ENCODE measurements at places on chromosomes 7 and 10.

GRCh38 chr10:74055383-74056049 is 57.6 kb downstream of the VCL start:
- DNase-seq, result no peak

DNA sequence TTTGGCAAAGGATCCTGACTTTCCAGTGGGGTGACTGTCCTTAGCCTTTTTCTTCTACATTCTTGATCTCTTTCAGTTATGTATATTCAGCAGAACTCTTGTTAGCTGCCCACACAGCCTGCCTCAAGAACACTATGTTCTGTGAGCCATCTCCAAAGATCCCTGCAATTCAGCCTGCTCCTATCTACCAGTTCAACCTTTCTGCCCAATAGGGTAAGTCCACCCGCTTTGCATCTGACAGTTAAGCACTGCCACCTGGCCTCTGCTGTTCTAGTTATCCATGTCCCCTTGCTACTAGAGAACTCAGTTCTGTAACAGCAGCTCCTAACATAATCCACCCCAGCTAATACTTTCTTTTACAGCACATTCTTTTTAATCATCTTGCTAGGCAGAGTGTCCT is 13.5 kb downstream of the OR9A2 start:
- no peak for DNase-seq

GRCh38 chr7:159192013-159192412 is 47.3 kb upstream of the VIPR2 start:
- DNase-seq, result no peak

DNA sequence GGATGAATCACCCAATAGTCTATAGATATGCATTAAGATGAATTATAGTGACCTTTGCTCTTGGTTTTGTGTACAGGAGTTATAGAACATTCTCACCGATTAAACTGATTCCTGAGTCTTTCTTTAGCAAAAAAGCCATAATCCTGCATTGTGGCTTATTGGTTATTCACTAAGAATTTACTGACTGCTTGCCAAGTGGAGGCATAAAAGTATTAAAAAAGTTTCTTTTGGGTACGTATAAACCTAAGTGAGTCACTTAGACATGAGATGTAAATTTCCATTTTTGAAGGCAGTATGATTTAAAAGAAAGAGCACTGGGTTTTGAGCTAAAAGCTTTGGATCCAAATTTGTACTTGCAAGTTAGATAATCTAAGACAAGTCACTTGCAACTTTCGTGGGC is 100.7 kb downstream of the CDK6 start:
- DNase-seq, result no peak

DNA sequence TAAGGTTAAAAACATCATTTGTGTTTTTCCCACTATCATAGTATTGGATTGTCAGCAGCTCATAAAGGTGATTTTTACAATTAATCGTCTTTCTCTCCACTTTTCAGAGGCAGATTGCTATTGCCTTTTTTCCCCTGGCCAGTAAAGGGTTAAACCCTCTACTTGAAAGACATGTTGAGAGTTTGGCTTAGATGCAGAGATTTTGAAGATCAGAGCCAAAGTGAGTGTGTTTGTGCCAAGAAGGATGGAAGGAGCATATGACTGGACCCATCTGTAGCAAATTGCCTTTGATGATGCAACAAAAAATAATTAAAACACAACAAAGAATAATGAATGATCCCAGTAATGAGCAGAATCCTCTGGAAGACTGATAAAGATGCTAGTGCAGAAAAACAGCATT is 373.1 kb downstream of the MALRD1 start:
- no peak for DNase-seq

- DNase-seq, result peak; percentile 83
These were observed 11.7 kb downstream of the TLL2 start for GRCh38 chr10:96501985-96502384.

GRCh38 chr7:129055294-129055816 is 444 bp upstream of the TNPO3 start:
- no peak for DNase-seq

DNA sequence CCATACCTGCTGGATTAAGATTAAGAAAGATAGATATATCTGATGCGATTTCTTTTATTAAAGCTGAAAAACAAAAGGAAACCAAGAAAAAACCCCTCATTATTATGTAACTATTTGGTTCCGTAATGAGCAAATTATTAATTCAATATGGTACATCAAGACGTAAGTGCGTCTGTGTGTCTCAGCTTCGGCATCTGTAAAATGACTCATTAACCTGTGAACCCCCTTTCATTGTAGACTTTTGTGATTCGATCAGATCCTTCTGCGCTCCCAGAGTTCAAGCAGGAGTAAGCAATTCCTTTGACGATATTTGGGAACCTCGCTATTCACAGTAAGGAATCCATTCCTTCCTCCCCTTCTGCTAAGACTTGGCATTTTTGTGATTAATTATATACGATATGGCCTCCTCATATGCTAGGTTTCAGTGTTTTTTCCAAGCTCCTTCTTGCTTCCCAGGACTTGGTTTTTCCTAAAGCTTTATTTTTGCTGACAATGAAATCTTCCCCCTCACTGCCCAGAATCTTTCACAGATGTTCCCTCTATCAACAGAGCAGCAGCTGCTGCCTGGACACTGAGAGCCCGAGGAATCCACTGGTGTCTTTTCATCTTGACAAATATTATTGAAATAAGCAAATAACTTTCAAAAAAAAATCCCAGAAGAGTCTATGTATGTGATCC is 171.7 kb upstream of the CELF2 start:
- no peak for DNase-seq

- DNase-seq, result no peak
These were observed 148.2 kb downstream of the CELF2 start for GRCh38 chr10:11165591-11166543.

DNA sequence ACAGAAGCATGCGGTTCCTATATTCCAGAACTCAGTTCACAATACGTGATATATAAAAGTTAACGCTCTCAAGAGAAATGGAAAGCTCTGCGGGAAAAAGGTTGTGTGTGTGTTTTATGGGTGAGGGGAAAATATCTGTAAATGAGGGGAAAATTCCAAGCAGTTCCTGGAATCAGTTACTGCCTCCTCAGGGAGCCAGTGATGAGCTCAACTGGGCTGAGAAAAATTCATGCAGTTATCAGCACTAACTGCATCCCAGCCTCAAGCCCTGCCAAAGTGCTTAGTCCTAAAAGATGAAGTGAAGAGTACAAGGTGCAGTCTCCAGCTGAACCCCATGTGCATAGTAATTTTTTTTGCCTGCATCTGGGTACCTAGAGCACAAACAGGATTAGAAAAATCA is 191.9 kb downstream of the CDK14 start:
- DNase-seq, result no peak

- peak; percentile 65 for DNase-seq
These were observed 72.9 kb upstream of the TMEM248 start for GRCh38 chr7:66847879-66848790.

DNA sequence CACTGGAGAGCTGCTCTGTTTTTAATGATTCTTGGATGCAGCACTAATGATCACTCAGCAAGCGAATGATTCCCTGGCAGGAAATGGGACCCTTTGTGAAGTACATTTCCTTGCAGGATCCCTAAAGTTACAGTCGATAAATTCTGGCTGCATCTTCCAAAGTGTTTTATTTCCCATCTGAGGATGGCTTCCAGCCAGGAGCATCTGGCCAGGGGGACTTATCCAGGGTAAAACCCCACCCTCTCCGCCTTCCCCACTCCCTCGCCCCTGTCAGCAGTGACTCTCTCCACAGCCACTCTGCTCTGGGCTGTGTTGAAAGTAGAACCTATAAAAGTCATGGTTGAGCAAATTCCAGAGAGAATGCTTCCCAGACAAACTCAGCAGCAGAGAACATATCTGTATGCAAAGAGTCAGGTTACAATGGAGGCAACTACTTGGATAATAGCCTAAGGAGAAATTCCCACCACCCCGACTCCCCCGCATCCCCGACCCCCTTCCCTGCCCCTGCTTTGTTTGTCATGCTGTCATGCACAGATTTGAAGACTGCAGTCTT is 111.0 kb upstream of the ANLN start:
- no peak for DNase-seq

DNA sequence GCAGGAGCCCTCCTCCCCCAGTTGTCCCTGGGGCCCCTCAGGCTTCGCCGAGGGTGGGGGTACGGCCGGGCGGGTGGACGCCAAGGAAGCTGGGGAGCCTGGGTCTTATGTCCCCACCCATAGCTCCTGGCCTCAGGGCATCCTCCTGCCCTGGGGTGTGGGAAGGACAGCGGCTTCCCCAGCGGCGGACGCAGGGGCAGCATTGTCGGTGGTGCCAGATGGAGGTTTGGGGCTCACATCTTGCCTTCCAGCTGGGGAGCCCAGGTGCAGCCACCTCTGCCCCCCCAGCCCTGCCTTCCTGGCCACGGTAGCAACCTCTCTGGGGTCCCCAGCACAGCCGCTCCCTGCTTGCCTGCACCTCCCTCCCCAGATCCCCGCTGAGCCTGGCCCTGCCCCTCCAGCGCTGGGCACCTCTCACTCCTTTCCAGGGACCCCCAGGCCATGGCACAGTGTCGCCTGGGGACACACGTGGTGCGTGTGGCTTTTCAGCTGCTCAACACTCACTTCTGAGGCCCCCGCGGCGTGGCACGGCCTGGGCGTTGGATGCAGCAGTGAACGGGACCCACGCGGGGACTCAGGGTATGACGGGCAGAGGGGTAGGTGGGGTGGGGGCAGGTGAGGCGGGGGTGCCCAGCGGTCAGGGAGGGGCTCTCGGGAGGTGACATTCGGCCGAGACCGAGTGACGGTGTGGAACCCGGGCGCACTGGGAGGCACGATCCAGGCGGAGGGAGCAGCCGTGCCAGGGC is 53.1 kb downstream of the UNCX start:
- no peak for DNase-seq

- no peak for DNase-seq
These were observed 422.3 kb downstream of the DGKB start for GRCh38 chr7:14480281-14480680.

- no peak for DNase-seq
These were observed 86.9 kb downstream of the DAGLB start for GRCh38 chr7:6360841-6361240.
